NCI-H524 (cell line): ENCODE measurements at places on chromosomes 4 and X.

DNA sequence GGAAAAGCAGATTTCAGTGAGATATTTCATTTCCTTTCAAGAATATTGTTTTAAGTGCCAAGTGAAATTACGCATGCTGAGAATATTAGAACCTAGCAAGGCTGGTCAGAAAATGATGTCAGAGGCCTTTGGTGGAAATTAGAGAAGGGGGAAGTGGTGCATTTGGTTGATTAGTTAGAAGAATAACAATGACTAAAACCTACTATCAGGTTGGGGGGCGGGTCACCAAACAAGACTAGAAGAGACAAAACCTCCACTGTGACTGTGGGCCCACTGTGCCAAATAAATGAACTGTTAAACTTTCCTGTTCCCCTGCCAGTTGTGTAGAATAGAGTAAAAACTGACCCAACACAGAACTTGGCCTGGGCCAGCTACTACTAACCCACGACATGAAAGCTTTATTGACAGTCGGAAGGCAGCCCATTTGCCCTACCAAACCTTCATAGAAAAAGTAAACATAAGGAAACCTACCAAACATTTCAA is 2.9 kb downstream of the RAPGEF2 start:
- DNase-seq, result no peak

GRCh38 chr4:7829652-7830580 is 109.7 kb downstream of the AFAP1 start:
- no peak for DNase-seq

- no peak for DNase-seq
These were observed 30.6 kb downstream of the TRIM61 start for GRCh38 chr4:164946810-164947209.

- no peak for DNase-seq
These were observed 177.0 kb upstream of the RASGEF1B start for GRCh38 chr4:81648576-81649275.

- no peak for DNase-seq
These were observed 177.0 kb upstream of the ATP6AP2 start for GRCh38 chrX:40403757-40404156.

- no peak for DNase-seq
These were observed 94.3 kb upstream of the FAM47B start for GRCh38 chrX:34848281-34848680.
